PC-3 (cell line): ENCODE measurements at places on chromosomes 7 and 10. TPM values are rescaled to one million over a fixed set of nuclear protein-coding genes. Genes with fewer than 3 reads are reported as not detected.

GRCh38 chr7:78383096-78383880 is 584.7 kb downstream of the PHTF2 start:
- no peak for DNase-seq

DNA sequence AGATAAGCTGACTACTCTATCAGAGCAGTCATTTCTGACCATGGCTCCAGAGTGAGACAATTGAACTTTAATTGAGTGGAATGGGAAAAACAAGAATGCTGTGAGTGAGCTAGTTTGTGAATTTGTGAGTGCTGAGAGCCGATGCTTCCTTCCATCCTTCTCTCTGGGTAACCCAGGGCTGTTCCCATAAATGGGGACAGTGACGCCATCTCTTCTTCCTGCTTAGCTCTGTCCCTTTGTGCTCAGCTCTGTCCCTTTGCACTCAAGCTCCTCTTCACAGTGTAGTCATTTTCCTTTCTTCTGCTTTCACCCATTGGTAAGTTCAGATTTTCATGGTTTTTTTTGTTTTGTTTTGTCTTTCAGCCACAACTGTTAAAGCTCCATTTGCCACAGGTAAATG is 24.4 kb downstream of the C10orf120 start:
- no peak for DNase-seq

GRCh38 chr10:19944911-19945663 is 128.9 kb downstream of the PLXDC2 start:
- DNase-seq = no peak

DNA sequence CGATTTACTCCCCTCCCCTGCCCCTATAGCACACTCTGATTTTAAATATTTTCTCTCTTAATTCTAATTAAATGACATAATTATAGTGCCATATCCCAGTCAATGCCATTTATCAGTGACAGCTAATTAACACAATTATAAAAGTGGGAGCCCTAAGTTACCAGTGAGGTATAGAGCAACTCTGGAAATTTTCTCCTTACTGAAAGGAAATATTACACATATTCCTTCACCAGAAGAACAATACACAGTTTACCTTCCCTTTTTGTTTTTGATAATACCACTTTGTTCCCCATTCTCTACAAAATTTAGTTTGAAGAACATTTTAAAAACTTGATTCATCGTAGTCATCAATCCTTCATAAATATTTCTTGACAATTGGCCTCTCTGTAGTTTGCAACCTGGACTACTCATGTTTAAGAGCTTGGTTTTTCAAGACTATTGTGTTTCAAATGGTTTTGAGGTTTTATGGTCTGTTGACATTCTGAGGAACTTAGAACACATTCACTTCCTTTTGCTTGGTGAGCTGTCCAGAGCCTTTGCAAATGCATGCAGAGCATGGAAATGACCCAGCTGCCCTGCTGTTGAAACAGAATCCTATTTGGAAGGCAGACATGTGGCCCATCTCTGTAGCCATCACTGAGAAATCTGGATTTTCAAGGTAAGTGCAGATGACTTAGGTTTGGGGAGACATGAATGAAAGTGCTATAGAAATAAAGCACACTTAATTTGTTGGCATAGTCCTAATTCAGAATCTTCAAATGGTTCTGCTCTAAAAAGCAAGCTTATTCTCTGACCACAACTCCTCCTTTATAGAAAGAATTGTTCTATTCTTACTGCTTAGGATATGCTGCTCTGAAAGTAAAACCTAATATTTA is at the start of gene GPR141:
TSS of gene GPR141 (plus strand) at position 521 of the 875 bp plus-strand sequence. CDS start 56,628 bp downstream, outside the sequence.
- DNase-seq = peak; percentile 24

KCNH2 gene
- 0.84 and 1.6 TPM in 2 replicates for total RNA-seq

DNA sequence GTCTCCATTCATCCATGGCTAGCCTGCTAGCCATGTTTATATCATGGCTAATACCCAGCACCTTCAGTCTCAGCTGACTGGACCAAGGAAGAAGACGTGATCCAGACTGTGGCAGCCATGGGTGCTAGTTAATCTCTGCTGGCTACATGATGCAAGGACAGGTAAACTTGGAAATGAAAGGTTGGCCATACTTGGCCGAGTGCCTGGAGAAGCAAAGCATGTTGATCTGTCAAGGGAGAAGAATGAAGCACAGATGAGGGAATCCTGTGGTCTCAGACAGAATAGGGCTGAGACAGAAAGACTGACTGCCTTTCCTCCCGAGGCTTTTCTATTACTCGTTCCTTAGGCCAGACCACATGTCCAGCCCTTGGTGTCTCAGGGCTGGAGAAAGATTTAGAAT is 41.1 kb downstream of the CPVL start:
- peak; percentile 34 for DNase-seq

HPSE2 gene
- total RNA-seq = 0.15 TPM in 1 of 2 replicates, not detected in the other

DNA sequence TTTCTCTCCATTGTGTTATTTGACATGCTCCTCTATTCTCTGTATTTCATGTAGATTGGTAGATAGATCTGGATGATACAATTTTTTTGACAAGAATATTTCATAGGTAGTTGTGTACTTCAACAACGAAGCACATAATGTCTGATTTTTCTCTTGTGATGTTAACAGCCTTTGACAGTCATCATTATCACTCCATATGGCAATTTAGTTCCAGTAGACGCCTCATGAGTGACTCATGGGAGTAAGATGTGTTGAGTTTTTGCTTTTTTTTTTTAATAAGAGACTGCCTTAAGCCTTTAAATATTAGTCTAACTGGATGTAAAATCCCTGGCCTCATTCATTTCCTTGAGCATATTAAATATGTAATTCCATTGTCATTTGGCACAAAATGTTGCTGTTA is 123.5 kb upstream of the ZNF32 start:
- DNase-seq = no peak

- DNase-seq = no peak
These were observed 77.9 kb downstream of the ZMIZ1 start for GRCh38 chr10:79146611-79147130.

DNA sequence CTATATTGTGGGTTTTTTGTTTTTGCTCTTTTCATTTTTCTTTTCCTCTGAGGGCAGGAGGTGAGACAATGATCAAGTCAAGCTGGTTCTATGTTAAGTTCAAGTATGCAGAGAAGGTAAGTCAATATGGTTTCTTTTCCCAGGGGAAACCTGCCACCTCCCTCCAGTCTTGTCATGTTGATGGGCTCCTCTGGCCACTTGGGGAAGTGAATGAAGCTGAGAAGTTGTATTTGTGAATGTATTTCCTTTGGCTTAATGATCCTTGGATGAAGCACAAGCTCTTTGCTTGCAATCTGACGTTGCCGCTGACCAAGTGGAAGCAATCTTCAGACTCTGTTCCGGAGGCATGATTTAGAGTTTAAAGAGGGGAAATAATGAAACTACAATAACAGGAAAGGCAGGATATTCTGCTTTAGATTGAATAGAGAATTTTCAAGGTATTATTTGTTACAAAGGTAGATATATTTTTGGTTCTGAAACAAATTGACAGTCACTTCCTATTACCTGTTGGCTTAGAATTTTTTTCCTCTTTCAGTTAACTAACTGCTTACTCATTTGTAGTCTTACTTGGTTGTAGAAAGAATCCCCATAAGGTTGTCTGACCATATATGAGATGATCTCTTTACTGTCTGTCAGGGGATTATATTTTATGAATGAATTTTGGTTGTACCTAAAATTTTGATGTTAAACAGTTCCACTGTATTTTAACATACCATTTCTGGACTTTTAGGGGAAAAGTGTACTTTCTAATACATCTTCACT is 369.6 kb downstream of the AUTS2 start:
- DNase-seq = no peak

DNA sequence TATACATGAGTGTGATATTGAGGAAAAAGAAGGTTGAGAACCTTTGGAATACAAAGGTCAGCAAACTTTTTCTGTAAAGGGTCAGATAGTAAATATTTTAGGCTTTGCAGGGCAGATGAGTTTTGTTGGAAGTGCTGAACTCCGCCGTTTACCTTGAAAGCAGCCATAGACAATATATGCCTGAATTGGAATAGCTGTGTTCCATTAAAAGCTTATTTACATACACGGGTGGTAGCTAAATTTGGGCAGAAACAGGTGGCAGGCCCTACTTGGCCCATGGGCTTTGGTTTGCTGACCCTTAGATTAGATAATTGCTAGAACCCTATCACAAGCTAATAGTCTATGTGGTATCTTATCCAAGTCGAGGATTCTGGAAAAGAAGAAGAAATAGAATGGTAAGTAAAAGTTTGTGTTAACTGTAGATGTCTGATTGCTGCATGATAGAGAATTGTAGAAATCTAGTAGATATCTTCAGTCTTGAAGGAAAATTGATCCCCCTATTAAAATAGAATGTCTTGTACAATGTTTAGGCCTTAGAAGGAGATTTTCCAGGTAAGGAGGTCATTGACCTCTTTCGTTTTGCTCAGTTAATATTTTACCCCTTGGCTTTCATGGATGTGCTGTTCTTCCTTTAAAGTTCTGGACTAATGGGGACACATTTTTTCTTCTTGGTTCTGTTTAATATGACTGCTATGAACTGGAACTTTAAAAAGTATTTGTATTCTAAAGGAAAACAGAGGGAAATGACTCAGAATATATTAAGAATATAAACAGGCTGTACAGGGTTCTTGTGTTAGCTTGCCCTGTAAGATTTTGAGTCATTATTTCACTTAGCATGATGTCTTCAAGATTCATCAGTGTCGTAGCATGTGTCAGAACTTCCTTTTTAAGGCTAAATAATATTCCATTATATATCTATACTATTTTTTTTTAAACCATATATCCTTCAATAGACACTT is 8.0 kb downstream of the RBM33 start:
- peak; percentile 46 for DNase-seq

DNA sequence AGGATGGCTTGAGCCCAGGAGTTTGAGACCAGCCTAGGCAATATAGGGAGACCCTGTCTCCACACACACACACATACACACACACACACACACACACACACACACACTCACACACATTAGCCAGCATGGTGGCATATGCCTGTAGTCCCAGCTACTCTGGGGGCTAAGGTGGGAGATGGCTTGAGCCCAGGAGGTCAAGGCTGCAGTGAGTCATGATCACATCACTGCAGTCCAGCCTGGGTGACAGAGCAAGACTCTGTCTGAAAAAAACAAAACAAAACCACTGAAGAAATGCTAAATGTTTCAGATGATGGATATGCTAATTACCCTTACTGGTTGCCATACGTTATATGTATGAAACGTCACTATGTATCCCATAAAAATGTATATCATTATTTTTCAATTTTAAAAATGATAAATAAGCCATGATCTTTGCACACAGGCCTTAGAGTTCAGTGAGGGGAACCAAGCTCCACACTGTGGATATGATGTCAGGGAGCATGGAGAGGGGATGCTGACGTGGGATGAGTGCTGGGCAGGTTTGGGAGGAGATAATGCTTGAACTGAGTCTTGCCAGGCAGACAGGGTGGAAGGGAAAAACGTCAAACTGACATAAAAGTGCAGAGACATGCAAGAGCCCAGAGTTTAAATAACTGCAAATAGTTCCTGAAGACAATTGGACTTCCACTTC is 45.9 kb upstream of the ARHGAP12 start:
- DNase-seq = peak; percentile 22

GRCh38 chr7:84162584-84162983 is 32.0 kb downstream of the SEMA3A start:
- no peak for DNase-seq

OR2A42 gene
- 0.40 TPM in 1 of 2 replicates, not detected in the other for total RNA-seq

DNA sequence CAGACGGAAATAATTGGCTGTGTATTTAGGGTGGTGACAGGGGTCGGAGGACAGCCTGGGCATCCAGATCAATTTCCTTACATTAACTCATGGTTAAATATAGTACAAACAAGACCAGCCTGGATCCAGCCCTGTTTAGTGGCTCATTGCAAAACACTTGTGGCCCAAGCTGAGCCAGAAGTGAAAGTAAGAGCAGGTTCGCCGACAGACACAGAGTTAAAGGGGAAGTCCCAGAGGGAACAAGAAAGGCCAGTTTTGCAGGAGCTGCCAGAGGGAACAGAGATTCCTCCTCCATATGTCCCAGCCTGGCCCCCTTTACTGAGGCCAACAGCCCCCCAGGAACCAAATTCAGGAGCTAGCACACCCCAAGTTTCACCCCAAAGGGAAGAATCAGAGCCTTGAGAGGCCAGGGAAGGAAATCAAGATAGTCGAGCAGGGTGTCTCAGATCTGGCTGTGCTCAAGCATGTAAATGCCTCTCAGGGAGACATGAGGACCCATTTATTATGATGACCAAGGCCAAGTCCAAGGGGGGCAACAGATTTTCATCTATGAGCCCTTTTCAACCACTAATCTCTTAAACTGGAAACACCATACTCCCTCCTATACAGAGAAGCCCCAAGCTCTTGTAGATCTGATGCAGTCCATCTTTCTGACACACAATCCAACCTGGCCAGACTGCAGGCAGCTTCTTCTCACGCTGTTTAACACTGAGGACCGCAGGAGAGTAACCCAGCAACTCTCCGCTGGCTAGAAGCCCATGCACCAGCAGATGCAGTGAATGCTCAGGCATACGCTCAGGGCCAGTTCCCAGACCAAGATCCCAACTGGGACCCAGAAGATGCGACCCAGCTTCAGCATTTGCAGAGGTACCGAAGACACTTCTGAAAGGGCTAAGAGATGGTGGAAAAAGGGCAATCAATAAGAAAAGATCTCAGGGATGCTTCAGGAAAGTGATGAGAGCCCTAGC is 15.9 kb upstream of the ADCK2 start:
- DNase-seq = peak; percentile 74

- DNase-seq = no peak
These were observed 297.8 kb downstream of the KLF6 start for GRCh38 chr10:3487228-3487627.

DNA sequence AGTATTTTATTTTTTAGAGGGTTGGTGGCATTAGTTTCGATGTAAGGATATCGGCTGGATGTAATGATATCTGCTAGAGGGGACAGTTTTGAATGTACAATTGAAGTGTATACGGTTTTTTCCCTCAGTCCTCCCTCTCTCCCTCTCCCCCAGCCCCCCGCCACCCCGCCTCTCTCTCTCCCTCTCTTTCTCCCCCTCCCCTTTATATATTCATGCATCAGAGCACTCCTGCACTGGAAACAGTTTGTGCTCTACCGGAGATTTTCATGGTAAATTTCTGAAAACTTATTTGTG is 1.6 kb downstream of the GLCCI1 start:
- no peak for DNase-seq

DNA sequence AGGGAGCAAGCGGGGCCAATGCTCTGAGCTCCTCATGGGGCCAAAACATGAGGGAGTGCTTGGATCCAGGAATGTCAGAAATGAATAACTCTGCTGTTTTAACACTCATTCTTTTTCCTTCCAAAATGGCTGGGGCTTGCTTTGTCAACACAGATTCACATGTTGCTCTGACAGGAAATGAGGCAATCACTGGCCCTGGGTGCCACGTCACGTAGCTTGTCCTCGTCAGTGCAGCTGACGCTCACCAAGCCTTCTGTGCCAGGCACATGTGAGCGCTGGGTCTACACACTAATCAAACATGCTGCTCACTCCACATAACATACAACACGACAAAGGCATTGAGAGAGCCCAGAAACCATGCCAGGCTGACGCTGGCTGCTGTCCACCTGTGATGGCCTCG is 198.9 kb downstream of the WDR37 start:
- DNase-seq = no peak

- DNase-seq = no peak
These were observed 50.1 kb upstream of the SRPK2 start for GRCh38 chr7:105438847-105439173.

GRCh38 chr10:93379731-93380575 is 102.2 kb downstream of the MYOF start:
- peak; percentile 45 for DNase-seq
